ENCODE measurements at places on chromosomes 5 and 9. TPM values are rescaled to one million over a fixed set of nuclear protein-coding genes. Genes with fewer than 3 reads are reported as not detected.

- DNase-seq, result no peak
Observed at GRCh38 chr5:7857926-7858632, 7.1 kb upstream of the CFAP90 start.

- no peak for DNase-seq
Observed at GRCh38 chr9:21268347-21268657, 28.5 kb upstream of the IFNA14 start.

DNA sequence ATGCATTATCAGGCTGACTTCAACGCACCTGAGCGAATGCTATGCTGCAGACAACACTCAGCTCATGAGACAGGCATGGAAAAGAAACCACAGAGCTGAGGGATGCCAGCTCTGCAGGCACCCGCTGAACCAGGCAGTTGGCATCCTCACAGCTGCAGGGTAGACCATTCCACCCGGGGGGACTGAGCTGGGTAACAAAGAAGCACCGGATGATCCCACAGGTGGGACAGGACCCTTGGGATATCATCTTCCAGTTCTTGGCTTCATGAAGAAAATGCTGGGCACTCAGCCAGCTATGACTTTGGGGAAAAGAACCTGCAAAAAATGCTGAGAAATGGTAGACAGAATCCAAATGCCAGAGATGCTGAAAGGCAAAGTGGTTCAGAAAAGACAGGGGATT is 9.6 kb downstream of the EPB41L4B start:
- no peak for DNase-seq

- no peak for DNase-seq
Observed at GRCh38 chr9:36993933-36994764, 39.9 kb downstream of the PAX5 start.

GRCh38 chr5:2353211-2353610 is 398.3 kb downstream of the IRX2 start:
- DNase-seq, result no peak

DNA sequence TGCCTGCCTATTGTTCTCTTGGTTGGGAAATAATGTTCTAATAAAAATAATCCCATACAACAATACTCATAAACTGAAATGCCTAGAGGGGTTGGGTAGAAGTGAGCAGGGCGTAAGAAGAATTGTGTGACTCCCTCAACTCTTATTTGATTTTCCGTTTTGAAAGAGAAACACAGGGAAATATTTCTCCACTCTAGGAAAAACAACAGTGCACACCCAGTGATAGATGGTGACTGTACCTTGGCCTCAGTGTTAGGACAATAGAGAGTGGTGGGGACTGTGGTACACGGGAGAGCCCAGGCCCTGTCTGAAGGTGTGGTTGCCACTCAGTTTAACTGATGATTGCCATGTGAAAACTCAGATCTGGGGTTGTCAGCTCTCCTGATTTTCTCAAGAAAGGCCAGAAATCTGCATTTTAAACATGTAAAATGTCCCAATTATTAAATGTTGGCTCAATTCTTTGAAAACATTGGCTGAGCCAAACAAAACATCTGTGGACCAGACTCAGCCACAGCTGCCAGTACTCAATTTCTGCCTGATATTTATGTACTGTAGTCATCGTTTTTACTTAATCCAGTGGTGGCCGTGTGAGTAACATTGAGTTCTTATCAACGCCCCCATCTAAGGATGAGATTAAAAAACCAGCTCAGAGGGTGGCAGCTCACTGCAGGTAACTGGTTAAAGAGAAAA is 103.8 kb upstream of the ZNF618 start:
- no peak for DNase-seq

DNA sequence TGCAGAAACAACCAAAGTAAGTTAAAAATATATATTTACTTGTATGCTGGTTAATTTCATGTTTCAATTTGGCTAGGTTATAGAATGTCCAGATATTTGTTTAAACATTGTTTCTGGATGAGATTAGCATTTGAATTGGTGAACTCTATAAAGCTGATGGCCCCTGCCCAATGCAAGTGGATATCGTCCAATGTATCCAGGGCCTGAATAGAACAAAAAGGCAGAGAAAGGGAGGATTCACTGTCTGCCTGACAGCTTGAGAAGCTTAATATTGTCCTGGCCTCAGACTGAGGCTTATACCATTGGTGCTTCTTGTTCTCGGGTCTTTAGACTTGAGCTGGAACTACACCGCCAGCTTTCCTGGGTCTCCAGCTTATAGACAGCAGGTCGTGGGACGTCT is 446.7 kb upstream of the ACTBL2 start:
- no peak for DNase-seq

DNA sequence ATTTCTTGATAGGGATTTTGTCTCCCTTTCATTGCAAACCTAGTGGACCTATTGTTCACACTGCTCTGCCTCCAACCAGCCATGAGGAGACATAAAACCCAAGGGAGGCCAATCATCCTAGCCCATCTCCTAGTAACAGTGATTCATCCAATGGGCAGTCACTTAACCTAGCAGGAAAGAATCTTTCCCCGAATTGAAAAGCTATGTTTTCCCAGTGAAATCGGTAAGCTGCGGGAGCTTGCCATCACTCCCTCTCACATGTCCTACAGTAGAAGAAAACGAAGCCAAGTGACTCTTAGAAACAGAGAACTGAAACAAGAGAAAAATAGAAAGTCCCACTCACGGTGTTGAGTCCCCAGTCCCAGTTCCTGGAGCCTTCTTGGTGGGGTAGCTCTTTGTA is 123.3 kb downstream of the SUSD1 start:
- no peak for DNase-seq

DNA sequence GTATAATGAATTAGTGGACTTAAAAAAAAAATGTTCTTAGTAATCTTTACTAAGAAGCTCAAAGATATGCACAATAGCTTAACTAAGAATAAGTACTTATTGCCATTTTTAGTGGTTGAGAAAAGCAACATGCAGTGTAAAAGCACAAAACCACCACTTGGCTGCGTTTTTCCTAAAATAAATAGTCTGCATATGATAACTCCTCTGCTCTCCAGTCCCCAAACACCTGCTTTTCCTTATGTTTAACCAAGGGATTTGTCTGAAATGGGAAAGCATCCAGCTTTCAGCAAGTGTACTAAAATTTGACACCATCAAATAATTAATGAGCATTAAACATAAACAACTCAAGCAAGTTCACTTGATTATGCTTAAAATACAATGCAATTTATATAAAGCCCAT is 41.4 kb downstream of the PSIP1 start:
- no peak for DNase-seq

DNA sequence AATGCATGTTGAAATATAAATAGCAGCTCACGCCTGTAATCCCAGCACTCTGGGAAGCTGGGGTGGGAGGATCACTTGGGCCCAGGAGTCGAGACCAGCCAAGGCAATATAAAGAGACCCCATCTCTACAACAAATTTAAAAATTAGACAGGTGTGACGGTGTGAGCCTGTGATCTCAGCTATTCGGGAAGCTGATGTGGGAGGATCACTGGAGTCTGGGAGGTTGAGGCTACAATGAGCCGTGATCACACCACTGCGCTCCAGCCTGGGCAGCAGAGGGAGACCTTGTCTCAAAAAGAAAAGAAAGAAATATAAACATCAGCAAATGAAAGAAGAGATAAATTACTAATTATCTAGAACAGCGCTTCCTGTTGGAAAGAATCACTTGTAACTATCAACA is 105.0 kb downstream of the MAPKAP1 start:
- no peak for DNase-seq

DNA sequence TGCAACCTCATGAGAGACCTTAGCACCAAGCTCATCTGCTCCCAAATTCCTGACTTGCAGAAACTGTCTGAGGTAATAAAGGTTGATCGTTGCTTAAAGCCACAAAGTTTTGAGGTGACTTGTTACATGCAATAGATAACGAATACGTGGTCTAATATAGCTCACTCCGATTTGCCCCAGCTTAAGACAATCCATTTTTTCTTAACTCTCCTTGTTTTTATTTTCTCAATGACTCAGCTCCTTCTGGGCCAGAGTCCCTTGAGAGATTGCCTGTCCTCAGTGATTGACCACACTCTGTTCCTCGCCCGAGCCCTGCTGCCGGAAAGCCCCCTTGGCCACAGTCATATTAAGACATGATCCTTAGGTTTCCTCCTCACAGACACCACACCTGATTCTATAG is 63.7 kb upstream of the FANCC start:
- no peak for DNase-seq

DNA sequence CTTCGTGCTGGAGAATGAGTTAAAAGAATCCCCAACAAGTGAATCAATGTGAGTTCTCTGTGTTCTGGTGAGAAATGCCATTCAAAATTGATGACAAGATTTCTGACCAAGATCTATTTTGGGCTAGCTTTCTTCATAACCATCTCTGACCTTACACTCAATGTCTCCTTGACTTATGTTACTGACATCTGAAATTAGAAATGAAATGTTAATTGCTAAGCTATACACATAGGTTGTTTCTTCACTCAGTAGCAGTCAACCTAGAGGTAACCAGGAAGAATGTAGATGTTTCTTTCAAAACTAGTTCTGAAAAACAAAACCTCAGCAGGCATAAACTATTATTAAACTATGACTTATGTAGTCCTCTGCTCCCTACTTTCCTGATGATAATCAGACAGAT is 2220.7 kb upstream of the C9orf72 start:
- no peak for DNase-seq

GRCh38 chr5:43039471-43040286 is 440 bp downstream of the ANXA2R start:
- peak; percentile 66 for DNase-seq

GRCh38 chr9:109705515-109705914 is 74.5 kb upstream of the PALM2AKAP2 start:
- DNase-seq, result no peak

DNA sequence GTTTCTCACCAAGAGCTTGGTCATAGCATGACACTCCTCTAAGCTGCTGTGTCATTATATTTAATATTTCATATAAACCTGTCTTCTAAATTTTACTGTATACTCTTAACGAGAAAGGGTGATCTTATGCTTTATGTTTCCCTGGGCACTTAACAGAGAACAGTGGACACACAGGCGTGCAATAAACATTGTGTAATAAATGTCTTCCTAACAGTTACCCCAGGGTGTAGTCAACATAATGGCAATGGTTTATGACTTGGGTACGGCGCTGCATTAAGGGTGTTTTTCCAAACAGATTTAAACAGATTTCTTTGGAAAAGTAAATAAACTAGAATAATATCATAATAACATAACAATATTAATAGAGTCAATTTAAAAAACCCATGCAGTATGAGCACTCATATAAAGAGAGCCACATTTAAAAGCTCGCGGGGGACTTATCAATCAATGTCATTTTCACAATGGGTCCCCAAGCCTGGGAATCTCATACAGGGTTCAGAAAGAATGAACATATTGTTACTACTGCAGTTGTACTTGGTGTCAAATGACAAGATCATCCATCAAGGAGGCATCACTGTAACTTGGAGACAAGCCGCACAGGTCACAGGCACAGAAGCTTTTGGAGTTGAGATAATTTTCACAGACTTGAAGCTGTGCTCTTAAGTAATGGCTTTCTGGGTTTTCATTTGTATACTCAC is 376.4 kb downstream of the CTNND2 start:
- DNase-seq, result no peak

GRCh38 chr5:66829826-66830225 is 233.6 kb downstream of the MAST4 start:
- no peak for DNase-seq

GRCh38 chr9:71790296-71790695 is 22.0 kb upstream of the CEMIP2 start:
- no peak for DNase-seq

GRCh38 chr9:2159521-2160454 is 144.6 kb downstream of the SMARCA2 start:
- no peak for DNase-seq

GRCh38 chr9:117907420-117907819 is 203.2 kb downstream of the TLR4 start:
- DNase-seq, result no peak

GRCh38 chr5:126998895-126999570 is 31.3 kb downstream of the MARCHF3 start:
- no peak for DNase-seq

DNA sequence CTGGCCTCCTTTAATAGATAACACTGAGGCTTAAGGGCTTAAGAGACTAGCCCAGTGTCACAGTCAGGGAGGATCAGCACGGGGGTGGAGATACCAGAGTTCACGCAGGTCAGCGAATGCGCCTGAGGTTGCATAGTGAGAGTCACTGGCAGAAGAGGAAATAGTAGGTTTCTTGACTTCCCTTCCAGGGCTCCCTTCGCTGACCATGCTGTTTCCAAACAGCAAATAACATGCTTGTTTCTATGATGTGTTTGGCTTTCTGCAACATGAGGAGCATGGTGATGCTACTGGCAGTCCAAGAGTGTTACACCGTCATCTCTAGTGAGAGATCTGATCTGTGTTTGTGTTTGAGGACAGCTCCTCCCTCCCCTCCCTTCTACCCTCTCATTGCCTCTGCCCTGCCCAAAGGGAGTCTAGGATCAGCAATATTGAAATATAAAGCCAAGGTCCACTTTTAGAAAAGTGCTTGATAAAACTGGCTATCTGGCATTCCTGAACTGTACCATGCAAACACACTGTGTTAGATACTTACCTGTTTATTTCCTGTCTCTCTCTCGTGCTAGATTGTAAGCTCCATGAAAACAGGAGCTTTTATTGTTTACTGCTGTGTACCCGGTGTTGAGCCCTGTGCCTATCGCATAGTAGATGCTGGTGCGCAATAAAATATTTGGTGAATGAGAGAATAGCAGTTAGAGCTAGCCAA is 12.3 kb downstream of the TLE4 start:
- DNase-seq, result no peak

DNA sequence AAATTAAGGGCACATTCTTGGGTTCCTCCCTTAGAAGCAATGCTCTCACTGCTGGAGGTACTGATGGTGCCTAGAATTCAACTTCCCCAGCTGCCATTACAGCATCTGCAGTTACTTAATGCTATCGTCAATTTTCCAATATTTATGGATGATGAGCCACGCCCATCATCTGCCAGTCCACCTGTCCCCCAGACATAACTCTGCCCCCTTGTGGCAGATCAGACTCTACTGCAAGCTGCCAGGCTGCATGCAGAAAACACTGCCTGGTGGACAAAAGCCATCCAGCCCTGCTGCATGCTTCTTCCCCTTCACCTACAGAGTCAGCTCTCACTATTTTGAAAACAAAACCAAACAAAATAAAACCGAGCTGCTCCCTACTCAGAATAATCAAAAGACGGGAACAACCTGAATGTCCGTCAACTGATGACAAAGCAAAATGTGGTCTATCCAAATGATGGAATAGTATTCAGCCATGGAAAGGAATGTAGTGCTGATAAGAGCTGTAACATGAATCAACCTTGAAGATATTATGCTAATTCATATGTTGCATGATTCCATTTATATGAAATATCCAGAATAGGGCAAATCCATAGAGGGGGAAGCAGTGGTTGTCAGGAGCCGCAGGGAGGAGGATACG is 66.4 kb downstream of the RETREG1 start:
- DNase-seq, result no peak

Gene PCDHB8
- 1.7 TPM for total RNA-seq

Gene DMRT3
- not detected for total RNA-seq

Gene ASPN
- total RNA-seq, result 7.5 TPM

Gene MYMK
- total RNA-seq, result not detected

Gene RLN2
- 0.55 TPM for total RNA-seq

Gene NEURL1B
- 35.0 TPM for total RNA-seq

Gene CARD6
- total RNA-seq, result 17.1 TPM

Gene TRIP13
- total RNA-seq, result 1.7 TPM

Gene TEX48
- total RNA-seq, result not detected

Gene NPDC1
- 138 TPM for total RNA-seq

Gene ST6GALNAC4
- 25.8 TPM for total RNA-seq

Gene SH3GL2
- 1.2 TPM for total RNA-seq

Gene CXXC5
- total RNA-seq, result 28.7 TPM

Gene MZB1
- 12.9 TPM for total RNA-seq

All from ureter (tissue), 1 donor.